ENCODE measurements at places on chromosomes 16 and 17.

GRCh38 chr17:32350666-32351418, 885 bp downstream of the ZNF207 start:
- DNase-seq, result no peak

DNA sequence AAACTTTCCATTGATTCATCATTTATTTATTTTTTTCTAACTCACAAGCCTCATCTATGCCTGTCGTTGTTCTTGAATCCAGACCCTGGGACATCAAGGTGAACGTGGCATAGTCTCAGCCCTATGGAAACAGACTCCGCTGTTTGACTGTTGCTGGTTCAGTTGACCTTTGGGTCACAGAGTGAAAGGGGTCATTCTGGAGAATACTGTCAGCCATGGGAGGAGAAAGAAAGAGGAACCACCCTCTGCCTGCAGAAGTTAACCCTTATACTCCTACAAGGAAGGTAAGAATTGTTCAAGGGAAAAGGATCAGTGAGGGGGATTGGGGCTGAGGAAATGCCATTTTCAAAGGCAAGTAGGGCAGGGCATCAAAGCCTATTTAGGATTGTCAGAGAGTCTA, 387.6 kb upstream of the MAF start:
- DNase-seq, result no peak

GRCh38 chr16:15948532-15949209, 745 bp upstream of the ABCC1 start:
- no peak for DNase-seq

- DNase-seq, result no peak
These were observed 678 bp downstream of the CDR2L start for GRCh38 chr17:74987909-74988711.

- no peak for DNase-seq
These were observed 4.7 kb downstream of the PDE6G start for GRCh38 chr17:81651692-81652091.

DNA sequence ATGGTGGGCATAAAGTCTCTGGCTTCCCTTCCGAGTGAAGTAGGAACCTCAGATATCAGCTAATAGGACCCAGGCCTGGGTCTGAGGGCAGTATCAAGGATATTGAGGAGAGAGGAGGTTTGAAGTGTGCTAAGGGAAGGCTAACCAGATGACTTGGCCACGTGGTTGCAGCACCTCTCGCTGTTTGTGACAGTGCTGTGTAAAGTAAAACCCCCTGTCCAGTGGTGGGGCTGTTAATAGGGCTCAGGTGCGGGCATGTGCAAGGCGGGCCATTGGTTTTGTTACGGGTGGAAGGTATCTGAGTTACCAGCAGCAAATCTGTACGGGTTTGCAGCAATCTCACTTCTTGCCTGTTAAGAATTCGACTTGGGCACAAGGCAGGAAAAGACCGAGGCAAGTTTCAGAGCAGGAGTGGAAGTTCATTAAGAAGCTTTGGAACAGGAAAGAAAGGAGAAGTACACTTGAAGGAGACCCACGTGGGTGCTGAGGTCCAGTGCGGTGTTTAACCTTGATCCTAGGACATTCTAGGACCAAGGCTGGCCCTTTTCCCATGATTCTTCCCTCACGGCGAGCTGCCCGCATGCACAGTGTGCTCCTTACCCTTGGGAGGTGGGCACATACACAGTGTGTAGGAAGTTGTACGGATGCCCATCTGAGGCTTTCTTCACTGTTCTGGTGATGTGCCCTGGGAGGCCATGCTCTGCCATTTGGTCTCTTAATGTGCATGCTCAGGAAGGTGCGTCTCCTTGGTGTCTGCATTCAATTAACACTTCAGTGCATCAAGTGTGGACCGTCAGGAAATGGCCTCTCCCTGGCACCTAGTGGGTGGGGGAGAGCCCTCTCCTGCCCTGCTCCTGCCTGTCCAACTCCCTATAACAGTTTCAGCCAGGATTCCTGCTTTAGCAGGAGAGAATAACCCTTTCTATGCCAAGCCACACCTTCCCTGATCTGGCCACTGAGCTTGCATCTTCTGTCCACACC, 20.3 kb downstream of the SGF29 start:
- DNase-seq, result no peak

DNA sequence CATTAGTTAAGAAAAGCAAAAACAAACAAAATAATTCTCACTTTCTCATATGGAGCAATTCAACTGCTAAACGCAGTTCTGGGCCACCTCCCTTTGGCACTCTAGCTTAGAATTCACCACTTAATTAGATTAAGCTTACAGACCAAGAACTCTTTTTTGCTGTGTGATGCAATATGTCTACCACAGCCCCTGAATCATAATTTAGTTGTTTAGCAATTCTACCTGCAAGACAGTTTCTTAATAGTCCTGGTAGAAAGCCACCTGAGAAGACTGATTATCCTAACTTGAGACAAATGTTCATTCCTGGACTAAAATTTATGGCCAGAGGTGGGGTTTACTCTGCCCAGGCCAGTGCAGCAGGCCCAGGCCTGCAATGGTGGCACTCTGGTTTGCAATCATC, 205.9 kb downstream of the HS3ST3A1 start:
- DNase-seq, result no peak

- no peak for DNase-seq
These were observed 37.2 kb upstream of the ADGRG1 start for GRCh38 chr16:57591086-57591869.

- DNase-seq, result peak; percentile 59
These were observed at the start of gene TMEM106A for GRCh38 chr17:43211480-43212402. TSS of gene TMEM106A (plus strand) at chr17:43211875. CDS start at chr17:43213042, 1,167 bp downstream.

DNA sequence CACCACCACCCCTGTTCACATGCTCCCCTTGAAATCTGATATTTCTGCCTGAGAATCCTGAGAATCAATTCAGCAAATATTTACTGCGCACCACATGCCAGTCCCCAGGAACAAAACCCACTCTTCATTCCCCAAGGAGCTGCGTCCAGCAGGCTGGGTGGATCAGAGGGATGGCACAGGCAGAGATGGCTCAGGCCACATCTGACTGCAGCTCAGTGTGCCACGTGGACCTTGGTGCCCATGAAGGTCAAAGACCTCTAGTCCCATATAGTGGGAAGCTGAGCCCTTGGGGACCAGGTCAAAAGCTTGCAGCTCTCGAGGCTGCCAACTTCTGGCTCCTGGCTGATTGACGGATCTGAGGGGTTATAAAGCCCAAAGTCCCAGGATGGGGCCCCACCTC, 31.8 kb downstream of the CD300LF start:
- DNase-seq, result no peak

- no peak for DNase-seq
These were observed 405.5 kb upstream of the PSMD7 start for GRCh38 chr16:73891129-73891542.

GRCh38 chr17:76275382-76276068, 10.4 kb downstream of the UBALD2 start:
- no peak for DNase-seq

- DNase-seq, result no peak
These were observed 4.4 kb upstream of the ARMC7 start for GRCh38 chr17:75105126-75106080.

DNA sequence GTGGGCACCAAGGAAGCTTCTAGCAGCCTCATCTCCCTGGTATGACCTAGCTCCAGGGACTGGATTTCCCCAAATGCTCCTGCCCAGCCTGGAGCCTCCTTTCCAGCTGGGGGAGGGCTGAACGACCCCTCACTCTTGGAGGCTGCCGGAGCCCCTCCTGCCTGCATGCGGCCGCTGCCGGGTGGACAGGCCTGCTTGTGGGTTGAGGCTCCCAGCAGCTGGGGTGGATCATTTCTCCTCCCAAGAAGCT, 213.6 kb downstream of the SEC14L1 start:
- no peak for DNase-seq

- DNase-seq, result no peak
These were observed 559 bp downstream of the MVD start for GRCh38 chr16:88662222-88662842.

GRCh38 chr16:4780235-4780634, 7.9 kb downstream of the SEPTIN12 start:
- DNase-seq, result no peak

- no peak for DNase-seq
These were observed at the start of gene ADAM11 for GRCh38 chr17:44758414-44759085. TSS of gene ADAM11 (plus strand) at chr17:44758988. CDS start at chr17:44759200, 212 bp downstream.

- DNase-seq, result no peak
These were observed 122.2 kb downstream of the SMG6 start for GRCh38 chr17:2181206-2181896.

DNA sequence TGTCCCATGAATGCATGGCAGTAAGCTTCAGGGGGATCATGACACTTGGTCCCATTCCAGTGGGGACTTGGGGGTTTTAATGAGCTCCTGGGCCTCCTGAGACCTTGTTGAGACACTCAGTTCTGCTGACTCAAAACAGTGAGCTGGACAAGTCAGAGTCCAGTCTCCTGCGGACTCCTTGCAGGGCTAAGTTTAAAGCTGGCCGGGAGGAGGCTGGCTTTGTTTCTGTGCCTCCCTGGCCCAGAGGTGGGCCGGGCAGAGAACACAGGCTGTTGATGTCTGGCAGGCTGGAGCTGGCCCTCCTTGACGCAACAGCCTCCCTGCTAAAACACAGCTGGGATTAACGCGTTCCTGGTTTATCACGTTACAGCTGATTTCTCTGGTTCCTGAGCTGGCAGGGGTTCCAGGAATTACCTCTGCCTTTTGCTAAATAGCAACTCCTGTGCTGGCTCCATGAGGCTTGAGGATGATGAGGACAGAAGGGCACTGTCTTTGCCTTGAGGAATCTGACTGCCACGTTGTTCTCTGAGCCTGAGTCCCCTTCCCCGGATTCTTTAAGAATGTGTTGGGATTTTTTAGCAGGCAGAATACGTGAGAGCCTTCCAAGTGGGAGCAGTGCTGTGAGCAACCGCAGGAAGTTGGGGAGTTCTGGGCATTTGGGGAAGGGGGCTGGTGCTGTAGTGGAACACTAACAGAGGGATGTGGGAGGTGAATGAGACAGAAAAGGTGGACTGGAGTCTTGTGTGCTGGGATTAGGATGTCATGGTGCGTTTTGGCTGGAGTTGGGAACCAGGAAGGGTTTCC, 2.0 kb downstream of the GPT2 start:
- DNase-seq, result no peak

DNA sequence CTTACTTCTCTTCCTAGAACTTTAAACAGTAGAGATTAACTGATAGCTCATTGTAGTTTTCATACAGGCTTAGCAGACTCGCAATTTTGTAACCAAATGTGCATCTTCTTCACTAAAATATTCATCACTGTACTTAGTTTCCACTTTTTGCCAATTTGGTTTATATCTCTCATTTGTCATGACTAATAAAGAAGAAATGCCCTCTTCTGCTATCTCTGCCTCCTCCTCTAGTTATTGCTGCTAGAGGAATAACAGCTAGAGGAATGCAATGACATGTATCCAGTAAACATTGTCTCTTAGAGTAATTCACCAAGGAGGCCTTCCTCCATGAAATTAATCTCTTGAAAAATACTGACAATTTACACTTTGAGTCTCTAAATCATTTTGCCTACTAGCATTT, 115.5 kb upstream of the COX10 start:
- no peak for DNase-seq

DNA sequence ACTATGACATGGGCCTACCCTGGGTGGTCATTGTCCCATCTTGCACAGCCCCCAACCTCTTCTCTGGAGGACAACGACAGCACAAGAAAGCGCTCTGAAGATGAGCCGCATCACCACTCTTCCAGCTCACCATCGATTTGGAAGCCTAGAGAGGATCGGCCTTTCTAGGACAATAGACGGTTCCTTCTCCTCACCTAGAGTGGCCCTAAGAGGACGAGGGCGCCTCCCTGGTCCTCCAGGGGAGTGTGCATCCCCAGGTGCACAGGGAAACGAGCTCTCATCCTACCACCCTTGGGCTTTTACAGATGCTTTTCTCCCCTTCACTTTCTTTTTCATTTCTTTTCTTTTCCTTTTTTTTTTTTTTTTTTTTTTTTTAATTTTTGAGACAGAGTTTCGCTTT, 20.3 kb upstream of the SLC52A1 start:
- no peak for DNase-seq

All from activated T-helper 1 cell treated with anti-CD3 and anti-CD28 coated beads, Interleukin-2, amount 50 U/mL, for 16 hours (primary cell).